ENCODE measurements at places on chromosomes 2 and 18.

DNA sequence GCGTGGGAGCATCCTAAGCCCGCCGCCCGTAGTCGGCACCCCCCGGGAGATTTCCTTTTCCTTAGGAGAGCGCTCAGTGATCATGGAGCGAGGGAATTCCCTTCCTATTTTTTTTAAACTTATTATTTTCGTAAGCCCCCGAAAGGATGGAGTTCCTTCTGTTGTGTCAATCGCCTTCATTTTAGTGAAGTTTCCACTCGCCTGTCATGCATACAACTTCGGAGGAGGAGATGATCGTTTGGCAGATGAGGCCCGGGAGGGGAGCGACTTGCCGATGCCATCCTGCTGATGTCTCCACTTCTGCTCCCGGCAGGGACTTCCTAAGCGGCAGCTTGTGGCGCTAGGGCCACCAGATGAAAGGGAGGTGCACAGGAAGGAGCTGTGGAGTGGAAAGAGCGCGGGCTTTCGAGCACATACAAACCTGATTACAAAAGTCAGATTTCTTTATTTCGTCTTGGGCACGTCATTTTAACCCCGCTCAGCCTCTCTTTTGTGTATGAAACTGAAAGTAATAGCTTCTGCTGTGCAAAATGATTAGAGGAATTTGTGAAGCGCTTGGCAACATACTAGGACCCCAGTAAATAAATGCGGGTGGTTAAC lies at the start of gene ADGRF3:
TSS of gene ADGRF3 (minus strand) at position 336 of the 600 bp plus-strand sequence. CDS start 555 bp downstream, outside the sequence.
- peak; percentile 64 for DNase-seq

DNA sequence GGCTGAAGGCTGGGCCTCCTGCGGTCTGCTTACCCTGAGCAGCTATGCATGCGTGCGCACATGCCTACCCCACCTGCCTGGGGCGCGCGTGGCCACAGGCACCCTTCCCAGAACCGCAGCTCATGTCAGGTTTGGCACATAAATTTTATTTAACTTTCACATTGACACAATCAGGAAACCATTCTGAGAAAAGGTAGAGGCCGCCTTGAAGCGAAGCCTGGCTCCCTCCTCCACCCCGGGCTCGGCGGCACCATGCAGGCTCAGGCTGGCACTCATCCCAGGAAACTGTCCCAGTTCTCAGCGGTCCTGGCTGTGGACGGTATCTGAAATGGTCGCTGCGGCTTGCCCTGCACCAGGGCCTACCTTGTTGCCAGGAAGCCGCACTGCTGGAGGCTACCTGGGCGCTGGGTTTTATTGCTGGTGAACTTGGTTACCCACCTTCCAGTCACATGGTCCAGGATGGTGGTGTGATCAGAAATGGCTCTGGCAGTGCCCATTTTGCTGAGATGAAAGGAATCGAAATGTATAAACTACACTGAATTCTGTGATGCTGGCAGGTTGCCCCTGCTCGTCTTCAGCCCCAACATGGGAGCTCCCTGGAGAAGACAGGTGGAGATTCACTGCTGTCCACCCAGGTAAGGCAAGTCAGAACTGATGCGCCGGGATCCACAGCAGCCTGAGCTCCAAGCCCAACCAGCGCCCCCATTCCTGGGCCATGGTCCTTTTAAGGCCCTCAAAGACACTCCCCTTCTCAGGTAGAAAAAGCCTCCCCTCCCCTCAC lies 25.5 kb downstream of the CHST10 start:
- no peak for DNase-seq

DNA sequence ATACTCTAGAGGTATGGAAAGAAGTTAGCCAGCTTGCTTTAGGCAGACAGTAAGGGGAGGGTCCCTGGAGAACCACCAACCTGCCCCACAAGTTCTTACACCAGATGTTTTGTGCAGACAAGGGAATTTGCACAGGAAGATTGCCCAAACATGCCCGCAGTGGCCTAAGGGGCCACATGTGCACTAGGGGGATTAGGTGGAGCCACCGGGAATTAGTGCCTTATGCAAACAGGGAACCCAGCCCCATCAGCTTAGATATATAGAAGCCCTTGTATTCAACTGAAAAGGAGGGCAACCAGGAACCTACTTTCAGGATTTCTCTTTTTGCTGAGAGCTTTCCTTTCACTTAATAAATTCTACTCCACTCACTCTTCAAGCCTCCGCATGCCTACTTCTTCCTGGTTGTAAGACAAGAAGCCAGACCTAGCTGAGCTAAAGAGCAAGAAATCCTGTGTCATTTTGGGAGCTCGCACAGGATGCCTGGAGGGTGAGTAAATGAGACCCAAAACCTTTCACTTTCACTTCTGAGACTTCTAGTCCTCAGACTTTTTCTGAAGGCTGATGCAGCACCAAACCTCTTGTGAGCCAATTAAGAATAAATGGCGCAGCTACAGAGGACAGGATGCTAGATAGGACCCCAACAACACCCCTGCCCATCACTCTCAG lies 146.3 kb downstream of the GCA start:
- no peak for DNase-seq

- peak; percentile 92 for DNase-seq
These were observed 183.5 kb downstream of the ANTXR1 start for GRCh38 chr2:69196327-69197117.

- DNase-seq = no peak
These were observed 346.7 kb downstream of the RAD51AP2 start for GRCh38 chr2:17171446-17172049.

DNA sequence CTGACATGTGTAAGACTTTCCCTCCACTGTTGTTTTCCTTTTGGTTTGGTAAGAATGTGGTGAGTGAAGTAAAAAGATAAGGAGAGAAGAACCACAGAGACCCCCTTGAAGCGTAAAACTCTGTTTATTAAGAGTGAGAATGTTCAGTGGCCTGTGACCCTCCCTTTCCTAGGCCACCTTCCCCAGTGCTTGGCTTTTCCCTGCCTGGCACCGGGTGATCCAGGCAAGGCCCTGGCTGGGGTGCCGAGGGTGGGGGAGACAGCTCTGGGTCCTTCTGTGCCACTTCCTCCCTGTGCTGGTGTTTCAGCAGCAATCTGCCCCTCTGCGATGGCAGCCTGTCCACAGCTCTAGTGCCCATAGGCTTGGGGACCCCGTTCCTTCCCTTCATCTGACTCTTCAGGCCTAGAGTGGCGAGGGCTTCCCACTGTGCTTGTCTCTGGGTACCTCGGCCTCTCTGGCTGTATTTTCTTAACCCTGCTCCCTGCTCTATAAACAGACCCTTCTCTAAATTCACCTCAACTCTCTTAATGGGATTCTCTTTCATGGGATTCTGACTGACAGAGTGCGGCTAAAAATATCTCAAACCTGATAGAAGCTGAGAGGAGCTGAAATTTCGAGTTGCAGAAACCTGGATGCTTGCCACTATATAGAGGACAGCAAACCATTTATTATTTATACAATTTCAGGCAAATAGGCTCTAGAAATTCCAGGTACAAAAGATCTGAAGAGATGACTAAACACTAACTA lies 461.0 kb downstream of the DLGAP1 start:
- DNase-seq = no peak

- peak; percentile 35 for DNase-seq
These were observed at the start of gene ZNF385B for GRCh38 chr2:179861416-179862067. ZNF385B (minus strand) TSS chr2:179861612.

- DNase-seq = no peak
These were observed 151.7 kb upstream of the ITGA4 start for GRCh38 chr2:181305301-181306123.

DNA sequence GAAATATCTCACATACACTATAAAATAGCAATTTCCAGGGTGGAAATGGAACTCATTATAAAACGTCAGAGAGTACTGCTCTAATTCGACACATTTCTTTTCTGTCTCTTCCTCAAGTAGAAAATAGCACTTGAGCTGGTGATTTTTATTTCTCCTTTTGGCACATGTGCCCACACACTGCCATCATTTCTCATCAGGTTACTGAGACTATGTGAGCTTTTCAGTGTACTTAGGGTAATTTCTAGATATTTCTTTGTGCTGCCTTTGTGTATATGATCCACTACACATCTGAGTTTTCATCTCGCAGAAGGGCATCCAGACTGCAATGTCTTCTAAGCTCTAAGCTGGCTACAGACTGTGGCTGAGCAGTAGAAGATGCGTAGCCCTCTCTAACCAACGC lies 62.1 kb upstream of the PGAP1 start:
- DNase-seq = no peak

DNA sequence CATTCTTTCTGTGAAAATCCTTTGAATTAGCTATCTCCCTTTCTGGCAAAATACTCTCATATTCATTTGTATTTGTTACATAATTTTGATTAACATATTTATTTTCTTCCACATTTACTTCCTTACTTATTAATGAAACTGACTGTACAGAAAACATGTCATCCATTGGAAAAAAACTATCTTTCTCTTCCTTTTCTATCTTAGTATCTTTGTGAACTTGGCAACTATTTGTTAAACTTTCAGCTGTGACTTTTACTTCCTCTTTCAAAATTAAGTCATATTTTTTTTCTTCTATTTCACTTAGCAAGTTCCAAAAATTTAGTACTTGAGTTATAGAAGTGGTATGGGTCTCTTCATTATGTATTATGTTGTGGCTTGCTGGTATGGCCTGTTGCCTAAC lies 2.6 kb downstream of the RAD51AP2 start:
- DNase-seq = no peak

DNA sequence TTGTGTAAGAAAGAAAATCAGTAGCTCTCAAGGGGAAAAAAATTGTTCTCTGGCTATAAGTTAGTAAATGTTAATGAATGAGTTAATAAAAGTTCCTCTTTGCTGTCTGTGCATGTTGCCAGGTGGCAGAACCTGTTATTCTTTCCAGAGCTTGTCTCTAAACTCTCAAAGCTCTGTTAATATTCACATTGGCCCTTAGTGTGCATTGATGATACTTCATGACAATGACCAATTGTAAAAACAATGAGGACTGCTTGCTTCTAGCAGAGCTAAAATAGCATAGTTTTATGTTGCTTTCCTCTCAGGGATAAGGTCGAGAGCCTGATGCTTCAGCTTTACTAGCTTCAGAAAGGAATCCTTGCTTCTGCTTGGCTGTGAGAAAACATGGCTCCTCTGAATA lies 91.5 kb downstream of the RAD51AP2 start:
- DNase-seq = no peak
